H7 (cell line): ENCODE measurements at places on chromosomes 4 and X. TPM values are rescaled to one million over a fixed set of nuclear protein-coding genes. Genes with fewer than 3 reads are reported as not detected.

GRCh38 chr4:34372815-34373214 is 1871.5 kb downstream of the ARAP2 start:
- no peak for DNase-seq

DNA sequence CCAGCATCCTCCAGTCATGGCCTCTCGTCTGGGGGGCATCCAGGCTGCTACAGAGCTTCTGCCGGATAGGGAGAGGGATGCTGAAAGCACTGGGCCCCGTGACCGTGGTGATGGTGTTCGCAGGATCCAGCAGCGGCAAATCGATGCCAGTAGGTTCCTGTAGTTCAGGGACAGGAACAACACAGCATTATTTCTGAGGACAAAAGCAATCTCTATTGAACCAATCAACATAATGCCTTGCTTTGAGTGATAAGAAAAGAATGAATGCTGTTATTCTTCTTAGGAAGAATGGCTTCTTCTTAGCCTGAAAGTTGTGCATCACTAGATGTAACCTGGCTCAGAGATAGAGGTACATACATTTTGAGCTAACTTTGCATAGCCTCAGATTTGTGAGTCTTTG is 378.6 kb downstream of the UNC5C start:
- no peak for DNase-seq

DNA sequence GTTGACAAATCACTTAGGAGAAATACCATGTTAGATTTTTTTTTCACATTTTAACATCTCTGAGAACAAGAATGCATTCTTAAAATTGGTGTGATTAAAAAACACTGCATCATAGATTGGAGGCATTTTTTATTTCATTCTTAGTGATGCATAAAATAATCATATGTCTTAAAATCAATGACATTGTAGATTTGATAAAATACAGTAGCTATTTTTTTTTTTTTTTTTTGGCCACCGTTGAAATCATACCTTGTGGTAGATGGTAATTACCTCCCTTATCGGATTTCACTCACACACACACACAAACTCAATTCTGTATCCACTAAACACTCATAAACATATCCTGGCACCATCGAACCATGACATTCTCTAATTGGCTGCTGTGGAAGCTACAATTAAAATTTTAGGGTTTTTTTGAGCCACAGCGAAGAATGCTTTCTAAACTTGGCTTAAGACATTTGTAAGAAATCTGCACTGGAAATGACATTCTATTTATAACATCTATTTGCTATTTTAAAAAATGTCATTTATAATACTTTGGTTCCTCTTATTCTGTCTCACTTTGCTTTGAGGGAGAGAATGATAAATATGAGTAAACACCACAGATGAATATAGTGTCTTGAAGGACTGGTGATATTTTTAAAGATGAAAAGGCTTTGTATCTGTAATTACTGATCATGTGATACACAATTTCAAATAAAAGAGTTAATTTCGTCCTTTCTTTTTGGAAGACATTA is 60.1 kb downstream of the CCSER1 start:
- no peak for DNase-seq

- no peak for DNase-seq
Observed at GRCh38 chrX:120281761-120282160, 29.5 kb downstream of the TMEM255A start.

- DNase-seq, result no peak
Observed at GRCh38 chr4:123046096-123046495, 123.7 kb upstream of the NUDT6 start.

- DNase-seq, result peak; percentile 85
Observed at GRCh38 chr4:77193511-77194102, 36.6 kb downstream of the CCNG2 start.

- no peak for DNase-seq
Observed at GRCh38 chrX:10085223-10085622, 71.6 kb upstream of the CLCN4 start.

GRCh38 chr4:147616849-147617172 is 386 bp upstream of the TMEM184C start:
- DNase-seq, result no peak

DNA sequence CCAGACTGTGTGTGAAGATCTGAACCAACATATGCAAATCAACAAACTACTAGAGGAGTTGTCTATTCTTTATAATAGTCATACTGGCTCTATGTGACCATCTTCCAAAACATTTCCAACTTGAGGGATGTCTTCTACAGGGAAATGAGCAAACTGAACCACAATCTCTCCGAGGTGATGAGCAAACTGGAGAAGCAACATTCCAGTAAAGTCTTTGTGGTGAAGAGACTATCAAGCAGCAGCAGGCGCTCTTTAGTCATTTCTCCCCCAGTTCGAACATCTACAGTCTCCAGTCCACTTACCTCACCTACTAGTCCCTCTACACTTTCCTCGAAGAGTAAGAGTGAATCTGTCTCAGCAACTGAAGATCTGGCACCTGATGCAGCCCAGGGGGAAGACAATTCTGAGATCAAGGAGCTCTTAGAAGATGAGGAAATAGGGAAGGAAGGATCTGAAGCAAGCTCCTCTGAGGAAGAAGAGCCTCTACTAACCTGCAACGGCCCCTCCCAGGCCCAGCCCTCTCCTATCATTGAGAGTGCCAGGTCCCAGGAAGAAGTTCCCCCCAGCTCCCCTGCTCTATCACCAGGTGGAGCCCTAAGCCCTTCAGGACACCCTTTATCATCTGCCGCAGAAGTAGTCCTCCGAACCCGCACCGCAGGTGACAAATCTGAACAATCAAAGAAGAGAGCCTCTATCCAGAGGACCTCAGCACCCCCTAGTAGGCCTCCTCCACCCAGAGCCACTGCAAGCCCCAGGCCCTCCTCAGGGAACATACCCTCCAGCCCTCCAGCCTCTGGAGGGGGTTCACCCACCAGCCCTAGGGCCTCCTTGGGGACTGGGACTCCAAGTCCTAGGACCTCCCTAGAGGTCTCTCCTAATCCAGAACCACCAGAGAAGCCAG is 98.1 kb downstream of the HNRNPD start:
- peak; percentile 62 for DNase-seq

DNA sequence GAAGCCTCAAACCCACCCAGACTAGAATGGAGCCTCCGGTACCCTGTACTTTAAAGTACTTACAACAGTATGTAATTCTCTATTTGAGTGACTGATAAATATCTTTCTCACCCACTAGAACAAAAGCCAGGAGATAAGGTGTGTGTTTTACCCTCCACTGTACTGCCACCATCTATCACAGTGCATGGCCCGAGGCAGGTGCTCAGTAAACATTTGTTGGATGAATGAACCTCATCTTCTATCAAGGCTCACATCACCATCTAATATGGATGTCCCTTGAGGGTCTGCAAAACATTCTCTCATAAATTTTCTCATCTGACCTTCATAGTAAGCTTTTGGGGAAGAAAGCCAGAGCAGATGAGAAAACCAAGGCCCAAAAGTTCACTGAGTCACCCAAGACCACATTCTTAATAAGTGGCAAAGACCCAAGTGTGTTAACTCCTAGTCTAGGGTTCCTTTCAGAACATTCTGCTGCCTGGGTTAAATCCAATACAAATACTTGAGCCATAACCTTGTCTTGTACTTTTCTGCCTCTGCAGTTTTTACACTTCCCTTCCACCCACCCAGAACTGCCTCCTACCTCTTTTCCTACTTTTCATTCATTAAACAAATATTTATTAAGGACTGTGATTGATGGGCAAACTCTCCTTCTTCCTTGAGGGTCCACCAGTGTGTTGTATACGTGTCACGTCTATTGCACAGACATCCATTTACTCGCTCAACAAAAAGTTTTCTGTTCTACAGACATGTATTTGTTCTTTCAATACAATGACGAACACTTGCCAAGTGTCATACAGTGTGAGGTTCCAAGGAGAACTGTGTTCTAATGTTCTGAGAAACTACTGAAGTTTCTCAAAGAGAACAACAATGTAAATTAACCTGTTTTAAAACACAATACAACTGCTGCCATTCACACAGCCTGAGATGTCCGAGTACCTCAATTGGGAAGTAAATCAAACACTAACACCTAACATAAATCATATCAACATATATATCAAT is 35.7 kb downstream of the APBB2 start:
- no peak for DNase-seq

GRCh38 chrX:153576961-153577360 is 22.0 kb downstream of the CCNQ start:
- DNase-seq, result no peak

DNA sequence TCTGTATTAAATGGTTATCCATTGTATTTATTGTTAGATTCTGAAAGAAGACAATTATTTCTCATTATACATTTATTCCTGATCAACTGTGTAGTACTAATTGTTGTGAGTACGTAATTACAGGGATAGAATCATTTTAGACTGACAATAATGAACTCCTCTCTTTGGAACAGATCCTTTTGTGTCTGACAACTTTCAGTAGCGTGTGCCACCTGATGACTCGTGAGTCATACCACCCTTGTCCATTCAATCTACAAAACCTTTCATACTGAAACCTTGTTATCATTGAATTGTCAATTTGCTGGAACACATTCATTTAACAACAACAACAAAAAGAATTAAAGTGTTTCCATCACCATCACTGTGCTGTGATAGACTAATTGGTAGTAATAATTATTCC is 602.7 kb upstream of the PCDH7 start:
- DNase-seq, result no peak

GRCh38 chr4:176579226-176579625 is 213.5 kb downstream of the VEGFC start:
- DNase-seq, result no peak

GRCh38 chrX:46325312-46325877 is 219.8 kb downstream of the ZNF674 start:
- no peak for DNase-seq

DNA sequence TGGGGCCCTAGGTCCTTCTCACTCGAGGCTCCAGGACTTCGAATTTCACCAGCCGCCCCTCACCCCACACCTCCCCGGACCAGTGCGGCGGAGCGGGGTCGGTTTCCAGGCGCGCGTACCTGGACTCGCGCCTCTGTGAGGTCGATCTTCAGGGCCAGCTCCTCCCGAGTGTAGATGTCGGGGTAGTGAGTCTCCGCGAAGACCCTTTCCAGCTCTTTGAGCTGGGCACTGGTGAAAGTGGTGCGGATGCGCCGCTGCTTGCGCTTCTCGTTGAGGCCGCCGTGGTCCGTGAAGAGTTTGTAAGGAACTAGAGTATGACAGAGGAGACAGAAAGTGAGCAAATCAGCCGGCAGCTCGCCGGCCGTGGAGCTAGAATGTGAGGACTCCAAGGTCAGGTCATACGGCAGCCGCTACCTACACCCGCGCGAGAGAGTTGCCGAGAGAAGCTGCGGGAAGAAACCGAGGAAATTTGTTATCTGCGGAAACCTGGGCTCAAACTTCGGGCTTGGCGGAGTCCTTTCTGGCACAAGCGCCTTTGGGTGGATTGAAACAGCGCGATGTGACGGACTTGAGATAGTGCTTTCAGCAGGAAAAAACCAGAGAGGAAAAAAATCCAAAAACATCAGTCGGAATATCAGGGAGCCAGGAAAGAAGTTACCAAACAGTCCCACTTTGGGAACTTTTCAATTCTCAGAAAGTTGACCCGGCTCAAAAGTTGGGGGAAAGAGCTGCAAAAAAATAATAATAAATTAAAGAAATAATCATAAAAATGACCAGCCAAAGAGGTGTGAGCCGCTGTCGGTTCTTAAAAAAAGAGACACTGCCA is 1.1 kb downstream of the PHOX2B start:
- DNase-seq, result peak; percentile 73

RPS6KA3 gene
- total RNA-seq, result 8.3 and 12.7 TPM in 2 replicates

SHROOM2 gene
- 22.9 and 24.1 TPM in 2 replicates for total RNA-seq

LONRF3 gene
- total RNA-seq, result 0.10 TPM in 1 of 2 replicates, not detected in the other

NPY2R gene
- total RNA-seq, result 0.04 TPM in 1 of 2 replicates, not detected in the other

XPNPEP2 gene
- 0.10 and 0.52 TPM in 2 replicates for total RNA-seq

ARMCX2 gene
- total RNA-seq, result 108 and 114 TPM in 2 replicates

OPRPN gene
- not detected in 2 replicates for total RNA-seq

PDLIM3 gene
- total RNA-seq, result 2.7 and 7.0 TPM in 2 replicates

UTP3 gene
- total RNA-seq, result 11.5 and 12.3 TPM in 2 replicates

NAA11 gene
- not detected in 2 replicates for total RNA-seq
